ENCODE measurements at places on chromosomes 1 and 21. TPM values are rescaled to one million over a fixed set of nuclear protein-coding genes. Genes with fewer than 3 reads are reported as not detected.

LCK gene
- total RNA-seq, result not detected

HPCAL4 gene
- total RNA-seq, result not detected

TAS1R1 gene
- not detected for total RNA-seq

IGSF9 gene
- not detected for total RNA-seq

TRAF3IP3 gene
- not detected for total RNA-seq

TAL1 gene
- total RNA-seq, result under 0.01 TPM

IL20 gene
- not detected for total RNA-seq

PLPPR4 gene
- total RNA-seq, result 1.9 TPM

GSTM1 gene
- 0.15 TPM for total RNA-seq

LCE1F gene
- total RNA-seq, result not detected

SAMD11 gene
- total RNA-seq, result 11.1 TPM

THEM5 gene
- total RNA-seq, result 0.17 TPM

GRIK1 gene
- not detected for total RNA-seq

AGMAT gene
- 0.99 TPM for total RNA-seq

AIRE gene
- under 0.01 TPM for total RNA-seq

LRRC38 gene
- total RNA-seq, result not detected

SLC39A1 gene
- total RNA-seq, result 138 TPM

EDN2 gene
- 0.33 TPM for total RNA-seq

FAM72C gene
- total RNA-seq, result 1.5 TPM

FH gene
- 162 TPM for total RNA-seq

DNASE2B gene
- not detected for total RNA-seq

CRNN gene
- total RNA-seq, result not detected

CFHR1 gene
- not detected for total RNA-seq

TCHH gene
- total RNA-seq, result not detected

TSSK3 gene
- total RNA-seq, result 1.0 TPM

RIPK4 gene
- 0.15 TPM for total RNA-seq

TARS2 gene
- total RNA-seq, result 27.0 TPM

KMO gene
- total RNA-seq, result 0.17 TPM

ADGRL2 gene
- 112 TPM for total RNA-seq

TP53BP2 gene
- total RNA-seq, result 42.8 TPM

Data from smooth muscle cell of trachea (primary cell).